Stimulated activated CD4-positive, alpha-beta T cell treated with anti-CD3 and anti-CD28 coated beads, TNF-alpha, amount 100 ng/mL, for 48 hours (primary cell): ENCODE measurements at places on chromosomes 4 and X.
A peak's percentile ranks its signal among the peaks of the same experiment; 100 is the strongest.

GRCh38 chr4:186621959-186622553 lies 66.7 kb upstream of the MTNR1A start:
- no peak for DNase-seq

GRCh38 chr4:126784966-126785580 lies 847.7 kb upstream of the INTU start:
- no peak for DNase-seq

GRCh38 chr4:114481856-114482255 lies 116.8 kb upstream of the UGT8 start:
- DNase-seq = no peak

- no peak for DNase-seq
Observed at GRCh38 chrX:68376373-68376772, 56.9 kb downstream of the OPHN1 start.

DNA sequence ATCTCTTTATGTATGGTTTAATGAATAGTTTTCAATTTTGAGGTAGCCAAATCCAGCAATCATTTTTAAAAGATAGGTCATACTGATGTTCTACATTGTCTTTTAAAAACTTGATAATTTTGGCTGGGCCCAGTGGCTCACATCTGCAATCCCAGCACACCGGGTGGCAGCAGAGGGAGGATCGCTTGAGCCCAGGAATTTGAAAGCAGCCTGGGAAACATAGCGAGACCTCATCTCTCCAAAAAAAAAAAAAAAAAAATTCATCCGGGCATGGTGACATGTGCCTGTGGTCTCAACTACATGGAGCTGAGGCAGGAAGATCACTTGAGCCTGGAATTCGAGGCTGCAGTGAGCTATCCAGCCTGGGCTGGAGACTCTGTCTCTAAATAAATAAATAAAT lies 419.8 kb downstream of the GALNTL6 start:
- no peak for DNase-seq

DNA sequence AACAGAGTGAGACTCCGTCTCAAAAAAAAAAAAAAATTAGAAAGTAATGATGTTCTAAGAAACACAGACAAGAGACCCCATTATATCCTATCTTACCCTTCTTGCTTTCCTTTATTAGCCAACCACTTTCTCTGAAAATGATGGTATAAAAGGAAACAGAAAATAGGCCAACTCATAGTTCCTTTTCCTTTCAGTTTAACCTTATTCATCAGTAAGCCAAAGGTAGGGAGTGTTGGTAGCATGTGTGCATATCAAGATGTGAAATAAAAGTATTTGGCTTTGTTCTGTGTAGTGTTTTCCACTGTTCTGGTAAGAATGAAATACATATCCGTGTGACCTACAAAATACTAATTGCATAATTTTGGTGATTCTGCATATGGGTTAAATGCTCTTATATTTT lies 266.6 kb downstream of the ZNF674 start:
- no peak for DNase-seq

DNA sequence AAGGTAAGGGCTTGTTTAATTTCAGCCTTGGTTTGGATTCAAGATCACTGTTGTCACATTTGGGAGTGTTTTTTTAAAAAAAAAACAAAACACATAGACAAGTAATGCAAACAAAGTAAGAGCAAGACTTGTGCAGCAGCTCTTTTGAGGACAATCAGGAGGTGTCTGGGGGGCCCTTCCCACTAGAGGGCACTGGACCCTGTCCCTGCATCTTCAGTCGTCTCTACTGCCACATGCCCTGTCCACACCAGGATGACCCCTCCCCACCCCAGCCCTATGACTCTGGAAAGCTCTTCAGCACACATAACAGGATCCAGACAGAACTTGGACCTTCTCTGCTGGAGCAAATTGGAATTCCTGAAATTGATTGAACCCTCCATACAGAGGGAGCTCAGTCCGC lies 71.0 kb downstream of the USP46 start:
- DNase-seq = no peak

- no peak for DNase-seq
Observed at GRCh38 chrX:134653835-134654234, 4.4 kb downstream of the PLAC1 start.

- no peak for DNase-seq
Observed at GRCh38 chr4:15563871-15564270, 91.3 kb downstream of the FBXL5 start.

DNA sequence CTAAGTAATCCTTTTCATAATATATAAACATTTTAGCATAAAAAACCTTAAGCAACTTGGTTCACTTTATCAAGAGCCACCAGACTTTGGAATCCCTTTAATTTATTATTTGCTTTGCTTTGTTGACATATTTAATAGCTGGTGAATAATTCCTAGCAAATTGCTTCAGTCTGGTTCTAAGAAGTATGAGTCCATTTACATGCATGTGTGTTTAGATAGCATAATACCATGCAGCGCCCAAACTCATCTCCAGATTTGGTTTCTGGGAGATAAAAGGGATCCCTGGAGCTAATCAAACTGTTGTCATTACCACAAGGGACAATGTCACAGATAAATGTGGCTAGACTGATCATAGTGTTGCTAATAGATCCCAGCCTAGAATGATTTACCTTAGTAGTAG lies 111.8 kb downstream of the TMEM144 start:
- no peak for DNase-seq

- no peak for DNase-seq
Observed at GRCh38 chrX:110428144-110428543, 69.5 kb downstream of the RTL9 start.

GRCh38 chr4:165364452-165365080 lies 14.2 kb upstream of the CPE start:
- DNase-seq = no peak

DNA sequence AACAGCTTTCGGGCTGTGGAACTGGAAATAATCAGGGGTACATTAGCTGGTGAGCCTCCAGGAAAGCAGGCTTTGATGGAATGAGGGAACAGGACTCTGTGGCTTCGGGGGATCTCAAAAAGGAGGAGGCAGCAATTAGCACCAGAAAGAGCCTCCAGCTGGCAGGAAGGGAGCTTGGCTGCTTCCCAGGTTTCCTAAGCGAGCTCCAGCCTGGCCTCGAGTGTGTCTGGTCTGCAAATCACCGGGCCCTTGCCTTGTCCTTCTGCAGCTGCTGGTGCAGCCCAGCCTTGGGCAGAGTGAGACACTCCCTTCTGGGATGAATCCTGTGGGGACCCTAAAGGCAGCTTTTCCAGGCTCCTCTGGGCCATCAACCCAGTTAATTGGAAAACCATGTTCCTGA lies 10.7 kb upstream of the PDHA1 start:
- DNase-seq = no peak

DNA sequence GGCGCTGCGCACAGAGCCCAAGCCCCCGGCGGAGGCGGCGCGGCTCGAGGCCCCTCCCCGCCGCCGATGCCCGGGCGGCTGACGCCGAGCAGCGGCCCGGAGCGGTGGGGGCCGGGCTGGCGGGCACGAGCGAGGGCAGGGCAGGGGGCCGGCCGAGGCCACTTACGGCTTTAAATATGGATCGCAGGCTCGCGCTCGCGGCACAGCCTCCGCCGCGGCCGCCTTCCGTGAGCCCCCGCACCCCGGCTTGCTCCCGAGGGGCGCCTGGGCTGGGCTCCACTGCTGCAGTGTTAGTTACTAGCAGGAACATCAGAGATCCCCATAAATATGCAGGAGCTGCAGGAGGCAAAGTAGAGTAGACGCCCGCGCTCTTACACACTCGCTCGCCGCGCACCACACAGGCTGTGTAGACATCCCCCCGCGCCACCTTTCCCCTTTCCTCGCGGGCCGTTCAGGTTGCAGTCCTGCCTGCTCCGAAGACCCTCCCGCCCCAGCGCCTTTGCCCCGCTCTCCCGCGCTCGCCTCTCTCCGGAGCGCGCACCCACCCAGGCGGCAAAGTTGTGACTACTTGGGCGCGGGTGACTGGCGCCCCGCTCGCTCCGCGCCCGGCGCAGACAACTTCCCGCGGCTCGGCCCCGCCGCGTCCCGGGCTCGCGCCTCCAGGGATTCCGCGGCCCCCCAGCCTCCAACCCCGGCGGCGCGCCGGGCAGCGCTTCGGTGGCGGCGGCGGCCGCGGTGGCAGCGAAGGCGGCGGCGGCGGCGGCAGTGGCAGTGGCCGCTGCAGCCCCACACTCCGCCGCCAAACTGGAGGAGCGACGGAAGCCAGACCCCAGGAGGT lies 152.0 kb upstream of the SLC4A4 start:
- peak; percentile 7 for DNase-seq

GRCh38 chr4:11487868-11488544 lies 59.3 kb upstream of the HS3ST1 start:
- no peak for DNase-seq

DNA sequence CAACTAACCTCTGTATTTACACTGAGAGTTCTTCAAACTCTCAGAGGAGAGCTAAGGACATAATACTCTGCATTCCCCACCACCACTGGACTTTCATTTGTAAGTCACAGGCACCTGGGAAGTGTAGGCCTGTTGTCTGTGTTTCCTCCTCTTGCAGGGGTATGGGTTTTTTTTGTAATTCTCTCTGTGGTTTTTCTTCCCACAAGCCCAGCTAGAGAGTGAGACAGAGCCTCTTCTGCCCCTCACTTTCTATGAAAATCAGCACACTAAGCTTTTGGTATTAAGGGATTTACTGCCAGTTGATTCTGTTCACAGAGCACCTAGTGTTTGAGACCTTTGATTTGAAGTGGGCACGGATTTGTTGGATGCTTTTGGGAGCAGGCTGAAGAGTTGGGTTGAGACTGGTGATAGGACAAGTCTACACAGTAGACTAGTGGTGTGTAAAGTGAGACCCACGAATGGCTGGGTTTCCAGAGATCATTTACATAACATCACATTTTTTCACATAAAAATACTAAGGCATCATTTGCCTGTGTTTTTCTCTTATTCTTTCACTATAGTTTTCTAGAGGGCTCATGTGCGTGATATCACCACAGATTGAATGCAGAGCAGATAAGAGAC lies 28.9 kb upstream of the WDR17 start:
- no peak for DNase-seq
